Stimulated activated CD4-positive, alpha-beta T cell treated with anti-CD3 and anti-CD28 coated beads, Interleukin-15, amount 100 ng/mL, for 1 hour (primary cell): ENCODE measurements at places on chromosomes 7 and 10.

DNA sequence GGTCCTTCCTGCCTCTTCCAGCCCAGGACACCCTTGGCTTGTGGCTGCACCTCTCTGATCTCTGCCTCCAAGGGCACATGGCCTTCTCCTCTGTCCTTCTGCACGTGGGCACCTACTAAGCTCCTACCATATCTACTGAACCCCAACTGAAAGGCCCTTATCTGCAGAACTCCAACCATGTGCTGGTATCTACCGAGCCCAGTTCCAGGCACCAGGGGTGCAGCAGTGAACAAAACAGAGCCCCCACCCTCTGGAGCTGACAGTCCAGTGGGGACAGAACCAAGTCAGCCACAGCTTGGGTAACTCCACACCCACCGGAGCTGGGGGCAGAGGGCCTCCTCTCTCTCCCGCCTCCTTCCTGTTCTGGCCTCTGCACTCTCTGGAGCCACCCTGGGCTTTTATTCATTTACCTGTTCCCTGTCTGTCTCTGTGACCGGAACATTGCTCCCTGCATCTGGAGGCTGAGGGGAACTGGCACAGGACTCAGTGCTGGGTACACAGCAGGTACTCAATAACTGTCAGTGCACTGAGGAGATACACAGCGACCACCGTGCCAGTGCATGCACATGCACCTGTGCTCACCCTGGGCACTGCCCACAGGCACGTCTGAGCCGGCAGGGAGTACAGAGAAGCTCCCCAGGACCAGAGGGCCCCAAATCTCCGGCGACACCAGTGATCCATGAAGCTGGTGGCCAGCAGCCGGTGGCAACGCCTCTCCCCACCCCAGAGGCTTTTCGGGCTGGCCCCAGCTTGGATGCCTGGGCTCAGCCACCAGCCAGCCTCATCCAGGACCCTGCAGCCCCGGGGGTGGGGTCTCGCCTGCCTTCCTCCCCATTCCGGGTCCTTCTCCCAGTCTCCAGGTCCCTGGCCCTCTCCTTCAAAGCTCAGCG, 2.0 kb downstream of the MICALL2 start:
- DNase-seq = no peak

DNA sequence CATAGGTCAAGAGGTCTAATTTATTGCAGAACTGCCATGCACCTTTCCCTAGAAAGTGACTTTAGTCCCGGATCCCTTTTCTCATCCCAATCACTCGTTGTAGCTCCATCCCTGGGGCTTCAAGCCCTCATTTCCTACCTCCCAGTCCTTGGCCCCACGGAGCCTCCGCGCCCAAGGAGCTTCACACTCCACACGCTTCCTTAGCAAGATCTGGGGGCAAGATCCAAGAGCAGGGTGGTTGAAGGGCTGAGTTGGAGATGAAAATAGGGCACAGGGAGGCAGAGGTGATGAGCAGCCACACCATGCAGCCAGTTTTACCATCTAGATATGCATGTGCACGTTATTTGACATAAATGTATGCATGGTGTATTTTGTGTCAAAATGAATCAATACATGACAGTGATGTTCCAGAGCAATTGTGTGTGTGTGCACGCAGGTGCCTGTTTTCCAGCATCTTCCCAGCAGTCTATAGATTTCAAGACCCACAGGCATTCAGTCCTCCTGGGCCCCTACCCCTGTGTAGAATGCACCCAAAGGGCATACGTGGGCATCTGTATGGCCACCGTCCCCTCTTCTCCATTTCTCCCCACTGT, 6.0 kb upstream of the TRPV6 start:
- no peak for DNase-seq

DNA sequence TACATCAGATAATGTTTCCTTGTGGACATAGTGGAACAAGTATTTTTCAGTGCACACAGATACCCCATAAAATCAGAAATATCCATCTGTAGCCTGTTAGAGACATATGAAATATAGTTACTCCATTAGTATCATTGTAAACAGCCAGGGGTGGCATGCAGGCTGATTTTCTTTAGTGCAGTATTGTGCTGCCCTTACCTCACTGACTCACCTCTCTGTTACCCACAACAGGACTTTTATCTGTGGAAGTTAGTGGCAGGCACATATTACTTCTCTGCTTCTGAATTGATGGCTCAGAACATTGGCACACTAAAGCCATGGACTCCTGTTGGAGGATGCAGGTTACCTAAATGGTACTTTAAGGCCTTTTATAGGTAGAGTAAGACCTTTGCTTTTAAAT, 70.0 kb downstream of the SLC25A40 start:
- no peak for DNase-seq

GRCh38 chr10:58593008-58593407, 80.3 kb downstream of the BICC1 start:
- DNase-seq = no peak

- no peak for DNase-seq
These were observed 266.4 kb upstream of the TCERG1L start for GRCh38 chr10:131577786-131578471.

- DNase-seq = no peak
These were observed 65.9 kb downstream of the ZNF467 start for GRCh38 chr7:149707448-149707886.

DNA sequence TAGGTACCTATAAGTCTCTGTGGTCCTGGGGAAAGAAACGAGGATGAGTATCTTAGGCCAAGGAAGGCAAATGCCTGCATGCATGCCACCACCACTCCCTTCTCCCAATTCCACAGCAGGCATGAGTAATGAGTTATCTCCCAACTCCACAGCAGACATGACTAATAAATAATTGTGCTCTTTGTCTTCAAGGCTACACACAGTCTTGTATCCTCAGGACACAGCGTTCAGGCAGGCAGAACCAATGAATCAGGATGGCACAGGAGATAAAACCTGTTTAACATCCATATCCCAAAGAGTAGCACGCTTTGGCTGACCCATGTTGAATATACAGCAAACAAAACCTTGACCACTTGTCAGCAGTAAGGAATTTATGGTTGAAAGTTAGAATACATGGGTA, 229.7 kb upstream of the NFE2L3 start:
- no peak for DNase-seq

- no peak for DNase-seq
These were observed 17.6 kb downstream of the DNAJB12 start for GRCh38 chr10:72337039-72337629.

- no peak for DNase-seq
These were observed 10.9 kb downstream of the TECPR1 start for GRCh38 chr7:98240961-98241673.

DNA sequence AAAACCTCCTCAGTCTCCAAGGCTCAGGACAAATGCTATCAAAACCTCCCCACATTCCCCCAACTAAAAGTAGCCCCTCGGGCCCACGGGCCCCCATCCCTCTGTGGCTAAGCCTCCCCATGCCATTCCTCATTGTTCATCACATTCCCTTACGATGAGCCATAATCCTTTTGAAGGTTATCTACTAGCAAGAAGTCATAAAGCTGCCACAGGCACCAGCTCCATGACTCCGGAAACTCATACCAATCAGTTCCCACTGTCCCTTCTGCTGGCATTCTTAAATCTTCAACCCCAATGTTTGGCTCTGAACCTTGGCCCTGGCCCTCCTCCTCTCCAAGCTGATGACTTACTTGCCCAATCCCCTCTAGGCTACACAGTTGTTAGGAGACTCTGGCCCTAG, 19.4 kb upstream of the TM9SF3 start:
- DNase-seq = no peak

DNA sequence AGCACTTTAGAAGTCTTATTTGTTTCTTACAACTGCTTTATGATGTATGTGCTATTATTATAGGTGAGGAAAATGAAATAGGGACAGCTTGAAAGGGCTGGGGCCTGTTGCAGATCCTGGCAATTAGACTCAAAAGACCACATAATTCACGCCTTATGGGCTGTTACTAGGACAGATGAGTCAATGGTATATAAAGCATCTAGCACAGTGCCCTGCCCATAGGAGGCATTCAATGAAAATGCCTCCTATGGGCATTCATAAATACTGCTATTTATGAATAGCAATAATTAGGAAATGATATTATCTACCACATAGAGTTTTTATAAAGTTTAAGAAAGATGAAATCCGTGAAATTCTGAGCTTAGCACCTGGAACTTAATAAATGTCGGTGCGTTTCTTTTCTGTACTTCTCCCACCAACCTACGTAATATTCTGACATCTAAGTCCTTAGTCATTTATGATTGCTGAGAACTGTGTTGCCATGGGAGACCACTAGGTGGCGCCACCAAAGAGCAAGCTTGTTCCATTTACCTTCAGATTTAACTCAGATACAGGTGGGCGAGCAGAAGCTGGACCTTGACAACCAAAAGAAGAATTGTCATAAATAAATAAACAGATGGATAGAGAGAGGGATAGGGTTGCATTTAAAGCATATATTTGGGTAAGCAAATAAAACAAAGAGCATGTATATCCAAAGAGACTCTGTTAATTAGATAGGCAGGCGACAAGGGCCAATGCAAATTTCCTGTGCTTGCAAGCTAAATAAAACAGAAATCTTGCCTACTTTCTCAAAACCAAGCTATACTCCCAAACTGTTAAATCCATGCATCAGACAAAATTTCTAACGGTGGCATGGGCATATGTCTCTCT, 699.9 kb downstream of the INHBA start:
- DNase-seq = no peak

- no peak for DNase-seq
These were observed 37.8 kb upstream of the RAPGEF5 start for GRCh38 chr7:22394739-22395138.

GRCh38 chr7:1995426-1995825, 237.3 kb downstream of the MAD1L1 start:
- DNase-seq = no peak

DNA sequence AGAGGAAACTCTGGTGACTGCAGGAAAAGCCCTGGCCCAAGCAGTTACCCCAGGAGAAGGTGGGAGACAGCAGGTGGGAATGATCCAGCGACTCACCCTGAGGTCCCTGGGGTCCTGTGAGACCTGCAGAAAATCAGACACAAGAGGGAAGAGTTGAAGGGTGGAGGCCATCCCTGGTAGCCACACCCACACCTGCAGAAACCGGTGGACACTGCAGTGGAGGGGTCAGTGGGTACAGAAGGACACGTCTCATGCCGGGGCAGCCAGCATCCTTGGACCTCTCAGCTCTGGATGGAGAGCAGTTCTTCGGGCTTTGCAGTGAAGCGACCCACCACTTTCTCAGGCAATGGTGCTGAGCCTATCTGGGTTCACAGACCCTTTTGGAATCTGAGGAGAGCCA, 39.0 kb downstream of the COL17A1 start:
- DNase-seq = no peak

- no peak for DNase-seq
These were observed 14.6 kb upstream of the CYP2C19 start for GRCh38 chr10:94747838-94748237.

DNA sequence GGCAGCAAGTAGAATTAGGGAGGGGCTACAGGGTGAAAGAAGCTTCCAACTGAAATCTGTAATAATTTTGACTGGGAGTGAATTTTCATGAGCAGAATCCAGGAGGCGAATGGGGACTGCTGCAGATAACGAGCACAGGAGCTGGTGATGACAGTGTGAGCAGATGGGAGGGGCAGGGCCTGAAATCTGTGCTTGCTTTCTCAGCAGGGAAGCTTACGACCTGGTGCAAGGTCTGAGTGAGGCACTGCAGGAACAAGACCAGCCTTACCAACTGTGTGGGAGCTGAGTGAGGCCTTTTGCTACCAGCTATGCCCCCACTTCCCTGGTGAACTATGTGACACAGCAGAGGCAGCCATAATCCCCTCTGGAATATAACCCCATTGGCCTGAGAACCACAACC, 109.8 kb downstream of the HPSE2 start:
- DNase-seq = no peak

GRCh38 chr7:79282070-79282694, 171.3 kb downstream of the MAGI2 start:
- DNase-seq = no peak

DNA sequence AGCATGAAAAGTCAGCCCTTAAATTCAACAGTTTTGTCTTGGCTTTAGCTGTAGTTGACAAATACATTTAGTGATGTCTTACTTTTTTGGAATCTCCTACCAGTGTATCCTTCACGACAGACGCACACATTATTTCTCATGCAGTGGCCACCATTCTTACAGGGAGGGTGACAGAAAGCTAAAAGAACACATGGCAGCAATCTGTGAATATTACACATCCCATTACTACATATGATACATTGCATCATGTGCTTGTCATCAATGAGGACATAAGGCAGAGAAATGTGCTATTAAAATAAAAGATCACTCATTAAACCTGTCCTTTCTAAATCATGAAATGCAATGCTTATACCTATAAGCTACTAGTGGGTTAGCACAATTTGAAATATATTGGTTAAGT, 66.6 kb downstream of the VWDE start:
- no peak for DNase-seq

GRCh38 chr7:1053002-1053411, 8.7 kb downstream of the GPR146 start:
- no peak for DNase-seq

DNA sequence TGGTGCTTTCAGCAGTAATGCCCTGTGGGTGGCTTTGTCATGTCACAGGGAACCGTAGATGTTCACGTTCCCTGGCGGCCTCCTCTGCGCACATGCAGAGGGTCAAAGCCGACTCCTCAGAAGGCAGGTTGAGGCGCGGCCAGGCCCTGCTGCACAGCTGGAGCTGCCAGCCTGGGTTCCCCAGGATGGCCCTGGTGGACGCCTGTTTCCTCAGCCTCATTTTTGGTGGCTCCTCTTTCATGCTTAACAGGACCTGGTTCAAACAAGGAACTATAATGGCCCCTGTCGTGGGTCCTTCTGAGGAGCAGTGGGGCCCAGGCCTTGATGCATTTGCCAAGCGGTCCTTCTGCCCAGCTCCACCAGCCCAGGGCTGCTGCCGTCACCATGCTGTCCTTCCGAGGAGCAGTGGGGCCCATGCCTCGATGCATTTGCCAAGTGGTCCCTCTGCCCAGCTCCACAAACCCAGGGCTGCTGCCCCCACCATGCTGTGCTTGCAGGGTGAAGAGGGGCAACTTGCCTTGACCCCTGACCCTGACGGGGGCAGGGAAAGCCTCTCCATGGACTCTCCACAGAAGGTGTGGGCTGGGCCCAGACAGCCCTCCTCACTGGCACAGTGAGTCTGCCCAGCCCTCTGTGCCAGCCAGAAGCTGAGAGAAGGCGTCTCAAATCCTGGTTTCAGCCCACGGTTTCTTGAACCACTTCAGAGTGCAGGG, 338.2 kb downstream of the TCERG1L start:
- no peak for DNase-seq

DNA sequence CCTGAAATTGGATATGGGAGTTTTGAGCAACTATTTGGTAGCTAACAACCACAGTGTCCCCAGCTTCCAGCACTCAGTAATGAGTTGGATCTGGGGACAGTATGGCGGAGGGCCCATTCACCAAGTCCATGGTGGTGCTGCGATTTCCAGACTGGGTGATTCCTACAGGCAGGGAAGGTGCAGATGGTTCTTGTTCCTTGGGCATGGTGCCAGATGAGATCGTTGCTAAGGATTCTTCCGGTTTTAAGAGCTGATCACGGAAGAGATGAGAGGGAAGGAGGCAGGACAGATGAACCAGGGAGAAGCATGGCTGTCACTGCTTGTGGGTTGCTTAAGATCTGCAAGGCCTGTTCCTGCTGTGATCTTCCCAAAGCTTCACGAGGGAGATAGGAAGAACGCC, 380.3 kb downstream of the TCERG1L start:
- no peak for DNase-seq

- DNase-seq = no peak
These were observed 204.1 kb upstream of the LYZL1 start for GRCh38 chr10:29084681-29085307.

- DNase-seq = no peak
These were observed 185.3 kb upstream of the PCLO start for GRCh38 chr7:83347945-83348444.

GRCh38 chr10:104433669-104434068, 80.0 kb downstream of the CFAP58 start:
- DNase-seq = no peak
